Mesenteric fat pad (tissue), 1 donor: ENCODE measurements at places on chromosomes 3 and 15. TPM values are rescaled to one million over a fixed set of nuclear protein-coding genes. Genes with fewer than 3 reads are reported as not detected.

GRCh38 chr3:160616716-160617115, 51.3 kb upstream of the KPNA4 start:
- DNase-seq, result no peak

DNA sequence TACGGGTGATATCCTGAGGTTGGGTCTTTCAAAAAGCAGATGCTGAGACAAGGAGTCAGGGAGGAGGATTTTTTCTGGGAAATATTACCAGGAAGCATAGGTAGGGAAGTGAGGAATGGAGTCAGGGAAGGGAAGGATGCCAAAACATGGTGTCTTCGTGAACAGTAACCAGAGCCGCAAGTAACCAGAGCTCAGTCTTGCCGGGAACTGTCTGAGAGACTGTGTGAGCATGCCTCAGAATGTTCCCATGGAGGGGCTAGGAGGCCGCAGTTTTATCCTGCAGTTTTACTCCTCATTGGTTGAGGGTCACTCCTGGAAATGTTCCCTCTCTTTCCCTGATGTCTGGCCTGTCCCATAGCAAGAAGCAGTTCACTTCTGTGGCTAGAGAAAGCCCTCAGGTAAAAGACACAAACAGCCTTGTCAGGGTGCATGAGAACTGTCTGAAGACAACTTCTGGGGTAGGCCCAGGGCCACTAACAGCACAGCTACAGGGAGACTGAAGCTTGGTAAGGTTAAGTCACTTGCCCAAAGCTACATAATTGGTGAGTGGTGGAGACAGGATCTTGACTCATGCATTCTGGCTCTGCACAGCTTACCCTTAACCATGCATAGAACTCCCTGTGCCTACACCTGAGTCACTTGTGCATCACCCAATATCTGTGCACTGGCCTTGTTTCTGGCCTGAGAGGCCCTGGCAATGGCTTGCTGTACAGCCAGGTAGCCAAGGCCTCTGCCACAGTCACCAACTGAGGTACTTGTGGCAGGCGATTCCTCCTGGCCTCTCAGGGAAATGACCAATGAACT, 76.3 kb upstream of the FRMD4B start:
- no peak for DNase-seq

DNA sequence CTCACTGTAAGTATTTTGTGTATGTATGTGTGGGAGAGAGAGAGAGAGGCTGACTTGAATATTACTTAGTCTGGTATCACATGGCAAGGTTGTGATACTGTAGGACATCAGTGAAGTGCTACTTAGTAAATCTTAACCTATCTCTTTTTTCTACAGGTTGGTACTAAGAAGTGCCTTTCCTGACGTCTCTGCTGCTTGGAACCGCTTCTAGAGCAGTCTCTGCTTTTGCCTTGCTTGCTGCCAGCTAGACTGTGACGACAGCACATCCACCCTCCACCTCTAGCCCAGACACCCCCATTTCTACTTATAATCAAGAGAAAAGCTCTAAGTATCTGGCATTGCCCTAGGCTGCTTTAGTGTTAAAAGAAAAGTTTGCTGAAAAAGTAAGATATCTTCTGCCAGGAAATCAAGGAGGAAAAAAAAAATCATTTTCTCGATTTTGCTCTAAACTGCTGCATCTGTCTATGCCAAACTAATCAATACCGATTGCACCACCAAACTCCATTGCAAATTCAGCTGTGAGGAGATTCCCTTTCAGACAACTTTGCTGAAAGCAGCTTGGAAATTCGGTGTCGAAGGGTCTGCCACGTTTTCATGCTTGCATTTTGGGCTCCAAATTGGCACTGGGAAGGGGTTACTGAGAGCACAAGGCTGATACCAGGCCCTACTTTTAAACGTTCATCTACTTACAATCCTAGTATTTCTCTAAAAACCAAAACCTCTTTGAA, 30.7 kb downstream of the MBNL1 start:
- no peak for DNase-seq

The WWTR1 gene
- total RNA-seq, result 65.9 TPM

The ST3GAL6 gene
- total RNA-seq, result 9.4 TPM

DNA sequence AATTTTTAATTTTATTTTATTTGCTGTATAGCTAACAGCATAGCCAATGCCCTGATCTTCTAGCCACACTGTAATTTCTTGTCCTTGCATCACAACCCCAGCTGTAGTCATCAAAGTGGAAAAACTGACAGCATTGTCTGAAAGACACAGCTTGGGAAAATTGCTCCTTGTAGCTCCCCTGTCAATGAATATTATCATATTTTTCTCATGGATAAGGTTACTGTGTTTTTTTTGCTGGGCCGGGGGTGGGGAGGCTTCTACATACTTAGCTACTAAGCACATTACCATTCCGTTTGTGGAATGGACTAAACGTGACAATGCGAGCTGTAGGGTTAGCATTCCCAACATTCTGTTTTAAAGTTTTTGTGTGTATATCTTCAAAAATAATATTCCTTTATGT, 381.3 kb downstream of the TIGIT start:
- no peak for DNase-seq

DNA sequence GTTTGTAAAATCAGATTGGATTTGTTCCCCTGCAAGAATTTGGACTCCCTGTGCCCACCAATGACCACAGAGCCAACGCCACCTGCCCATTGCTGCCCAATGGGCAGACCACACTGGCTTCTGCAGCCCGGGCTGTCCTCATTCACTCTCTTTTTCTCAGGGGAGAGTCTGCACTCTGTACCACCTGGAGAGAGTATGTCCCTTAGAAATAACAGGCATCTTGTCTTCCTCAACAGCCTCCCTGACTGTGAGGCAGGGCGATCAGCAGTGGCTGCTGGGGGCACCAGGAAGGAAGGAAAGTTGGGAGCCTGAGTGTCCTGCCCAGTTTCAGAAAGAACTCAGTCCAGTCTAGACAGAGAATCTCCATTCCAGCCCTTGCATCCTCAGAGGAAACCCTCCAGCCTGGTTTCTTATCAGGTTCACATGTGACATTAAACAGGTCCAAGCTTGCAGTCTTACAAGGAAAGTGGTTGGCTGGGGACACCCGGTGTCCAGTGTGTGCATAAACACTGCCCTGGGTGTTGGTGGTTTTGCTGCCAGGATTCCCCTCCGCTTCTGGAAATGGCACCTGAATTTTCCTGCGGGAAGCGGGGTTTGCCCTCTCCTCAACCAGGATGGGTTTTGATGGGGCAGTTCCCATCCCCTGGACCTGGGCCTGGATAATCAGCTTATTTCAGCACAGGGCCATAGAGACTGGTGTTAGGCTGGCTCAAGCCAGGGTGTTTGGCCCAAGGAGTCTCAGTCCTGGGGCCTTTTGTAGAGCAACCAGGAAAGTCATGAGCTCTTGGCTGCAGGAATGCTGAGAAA, 37.2 kb downstream of the SSUH2 start:
- DNase-seq, result no peak

The CRTAP gene
- 371 TPM for total RNA-seq

DNA sequence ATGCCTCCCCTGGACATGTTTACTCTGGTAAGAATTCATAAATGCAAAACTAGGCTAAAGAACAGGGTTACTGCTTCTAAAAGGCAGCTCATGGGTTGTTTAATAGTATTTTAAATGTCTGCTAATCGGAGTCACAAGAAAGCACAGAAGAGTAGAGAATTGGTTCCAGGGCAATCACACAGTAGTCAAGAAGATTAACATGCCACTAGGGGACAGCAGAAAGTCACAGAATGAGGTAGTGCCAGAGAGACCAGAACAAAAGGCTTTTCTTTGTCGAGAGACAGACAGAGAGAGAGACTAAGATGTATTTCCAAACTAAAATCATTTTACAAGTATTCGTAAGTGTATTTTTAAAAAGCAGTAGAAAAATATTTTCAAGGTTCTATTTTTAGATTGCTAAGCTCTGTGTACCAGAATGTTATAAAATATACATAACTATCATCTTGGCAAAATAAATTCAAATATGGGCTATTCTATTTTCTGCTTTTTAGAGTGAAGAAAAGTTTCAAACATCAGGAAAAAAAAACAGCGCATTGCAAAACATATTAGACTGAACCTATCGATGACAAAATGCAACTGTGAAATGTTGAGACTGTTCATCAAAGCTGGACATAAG, 78.3 kb upstream of the CDIN1 start:
- DNase-seq, result no peak

- DNase-seq, result no peak
These were observed 46.8 kb upstream of the NSMCE3 start for GRCh38 chr15:29316422-29316821.

The TIMMDC1 gene
- 107 TPM for total RNA-seq

GRCh38 chr3:163809540-163809993, 1268.7 kb downstream of the SI start:
- DNase-seq, result no peak

DNA sequence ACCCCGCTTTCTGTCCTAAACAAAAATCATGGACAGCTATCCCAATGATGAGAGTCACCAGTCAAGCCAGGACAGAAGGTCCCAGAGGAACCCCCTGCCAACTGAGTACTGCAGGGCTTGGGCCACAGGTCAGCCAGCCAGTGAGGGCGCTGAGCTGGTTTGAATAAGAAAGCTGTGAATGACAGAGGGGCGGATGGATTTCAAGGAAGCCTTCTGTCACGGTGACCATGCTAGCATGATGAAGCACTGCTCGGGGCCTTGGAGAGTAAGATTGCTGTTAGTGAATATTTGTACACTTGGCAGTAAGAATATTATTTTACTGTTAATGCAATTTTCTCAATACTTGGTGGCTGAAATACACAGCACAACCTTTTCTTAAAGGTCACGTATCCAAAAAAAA, 734.0 kb upstream of the NR2F2 start:
- DNase-seq, result no peak

DNA sequence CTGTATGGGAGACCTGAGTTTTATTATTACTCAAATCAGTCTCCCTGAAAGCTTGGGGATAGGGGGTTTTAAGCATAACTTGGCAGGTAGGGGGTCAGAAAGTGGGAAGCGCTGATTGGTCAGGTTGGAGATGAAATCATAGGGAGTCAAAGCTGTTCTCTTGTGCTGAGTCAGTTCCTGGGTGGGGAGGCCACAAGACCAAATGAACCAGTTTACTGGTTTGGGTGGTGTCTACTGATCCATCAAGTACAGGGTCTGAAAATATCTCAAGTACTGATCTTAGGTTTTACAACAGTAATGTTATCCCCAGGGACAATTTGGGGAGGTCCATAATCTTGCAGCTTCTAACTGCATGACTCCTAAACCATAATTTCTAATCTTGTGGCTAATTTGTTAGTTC, 17.8 kb upstream of the IQCF6 start:
- DNase-seq, result no peak

DNA sequence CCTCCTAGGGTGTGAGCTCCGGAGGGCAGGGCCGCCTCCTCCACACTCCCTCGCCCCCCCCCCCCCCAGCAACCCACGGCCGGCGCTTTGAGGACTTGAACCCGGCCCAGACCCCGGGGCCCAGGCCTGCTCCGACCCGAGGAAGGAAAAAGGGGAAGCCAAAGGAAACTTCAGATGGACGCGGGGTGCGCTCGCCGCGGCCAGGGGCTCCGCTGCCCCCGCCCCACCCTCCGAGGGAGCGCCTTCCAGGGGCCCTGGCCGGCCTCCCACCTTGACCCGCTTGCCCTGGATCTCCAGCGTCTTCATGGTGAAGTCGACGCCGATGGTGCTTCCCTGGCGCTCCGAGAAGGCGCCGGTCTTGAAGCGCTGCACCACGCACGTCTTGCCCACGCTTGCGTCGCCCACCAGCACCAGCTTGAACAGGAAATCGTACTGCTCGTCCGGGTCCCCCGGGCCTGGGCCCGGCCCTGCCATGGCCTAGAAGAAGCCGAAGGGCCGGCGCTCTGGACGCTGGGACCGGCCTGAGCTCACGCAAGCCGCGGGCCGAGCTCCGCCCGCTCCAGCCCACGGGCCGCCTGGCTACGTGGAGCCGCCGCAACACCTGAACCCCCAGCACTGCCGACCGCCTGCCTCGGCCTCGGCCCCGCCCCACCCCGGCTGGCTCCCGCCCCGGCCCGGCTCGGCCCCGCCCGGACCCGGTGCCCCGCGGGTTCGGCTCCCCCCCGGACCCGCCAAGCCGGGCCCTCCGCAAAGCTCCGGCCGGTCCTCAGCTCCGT, 400 bp downstream of the RAB43 start:
- no peak for DNase-seq

DNA sequence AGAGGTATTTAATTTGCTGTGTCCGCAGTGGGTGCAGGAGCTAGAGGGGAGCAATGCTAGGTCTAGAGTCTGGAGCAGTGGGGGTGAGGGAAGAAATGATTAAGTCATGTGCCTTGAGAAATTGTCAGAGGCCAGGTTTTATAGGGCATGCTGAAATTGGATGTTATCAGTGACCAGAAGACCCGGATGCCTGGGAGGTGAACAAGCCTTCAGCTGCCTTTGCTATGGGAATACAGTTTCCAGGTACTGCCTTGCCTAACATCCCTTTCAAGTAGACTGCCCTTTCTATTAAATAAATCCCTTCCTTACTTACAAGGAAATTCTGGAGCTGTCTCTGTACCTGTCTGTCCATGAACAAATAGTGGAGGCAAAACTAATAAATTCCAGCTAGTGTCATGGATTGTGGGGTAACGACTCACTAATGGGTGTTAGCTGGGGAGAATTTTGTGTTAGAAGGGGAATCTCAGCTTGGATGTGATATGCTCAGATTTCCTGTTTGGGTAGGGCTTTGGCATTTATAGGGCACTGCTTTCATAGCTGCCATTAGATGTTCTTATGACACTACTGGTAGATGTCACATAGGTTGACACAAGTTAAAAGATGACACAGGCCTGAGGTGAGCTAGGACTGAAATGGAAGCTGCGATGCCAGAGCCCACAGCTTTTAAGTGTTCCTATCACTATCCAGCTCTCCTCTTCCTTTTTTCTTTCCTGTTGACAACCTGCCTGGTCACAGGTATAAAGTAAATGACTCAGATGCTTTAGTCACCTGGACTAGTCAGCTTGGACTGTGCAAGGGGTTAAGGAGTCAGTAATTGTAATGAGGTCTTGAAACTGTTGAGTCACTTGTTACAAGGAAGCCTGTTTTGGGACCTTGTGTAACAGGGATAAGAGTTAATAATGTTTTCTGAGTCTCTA, 21.3 kb downstream of the CHD2 start:
- no peak for DNase-seq

The KIF23 gene
- total RNA-seq, result 1.2 TPM

DNA sequence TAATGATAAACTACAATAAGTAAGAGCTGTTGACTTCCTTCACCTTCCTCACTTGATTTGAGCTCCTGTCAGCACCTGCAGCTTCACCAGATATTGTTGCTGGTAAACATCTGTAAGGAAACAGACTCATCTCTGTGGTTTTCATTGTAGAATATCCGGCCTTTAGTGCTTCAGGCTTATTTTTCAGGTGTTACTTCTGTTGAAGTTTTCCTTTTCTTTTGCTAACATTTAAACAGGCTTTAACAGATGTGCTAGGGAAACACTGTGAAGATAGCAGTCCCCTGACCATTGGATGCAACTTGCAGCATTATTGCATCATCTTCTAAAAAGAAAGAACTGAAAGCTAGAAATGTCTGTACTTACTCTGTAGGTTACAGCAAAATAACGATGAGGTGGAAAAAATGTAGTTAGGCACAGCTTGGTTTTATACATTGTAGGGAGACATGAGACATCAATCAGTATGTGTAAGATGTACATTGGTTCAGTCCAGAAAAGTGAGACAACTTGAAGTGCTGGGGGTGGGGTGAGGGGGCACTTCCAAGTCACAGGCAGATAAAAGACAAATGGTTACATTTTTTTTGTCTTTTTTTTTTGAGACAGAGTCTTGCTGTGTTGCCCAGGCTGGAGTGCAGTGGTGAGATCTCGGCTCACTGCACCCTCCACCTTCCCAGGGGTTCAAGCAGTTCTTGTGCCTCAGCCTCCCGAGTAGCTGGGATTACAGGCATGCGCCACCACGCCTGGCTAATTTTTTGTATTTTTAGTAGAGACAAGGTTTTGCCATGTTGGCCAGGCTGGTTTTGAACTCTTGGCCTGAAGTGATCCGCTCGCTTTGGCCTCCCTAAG, 10.2 kb downstream of the EDEM1 start:
- no peak for DNase-seq
